ENCODE measurements at places on chromosomes 2 and 18. TPM values are rescaled to one million over a fixed set of nuclear protein-coding genes. Genes with fewer than 3 reads are reported as not detected.

DNA sequence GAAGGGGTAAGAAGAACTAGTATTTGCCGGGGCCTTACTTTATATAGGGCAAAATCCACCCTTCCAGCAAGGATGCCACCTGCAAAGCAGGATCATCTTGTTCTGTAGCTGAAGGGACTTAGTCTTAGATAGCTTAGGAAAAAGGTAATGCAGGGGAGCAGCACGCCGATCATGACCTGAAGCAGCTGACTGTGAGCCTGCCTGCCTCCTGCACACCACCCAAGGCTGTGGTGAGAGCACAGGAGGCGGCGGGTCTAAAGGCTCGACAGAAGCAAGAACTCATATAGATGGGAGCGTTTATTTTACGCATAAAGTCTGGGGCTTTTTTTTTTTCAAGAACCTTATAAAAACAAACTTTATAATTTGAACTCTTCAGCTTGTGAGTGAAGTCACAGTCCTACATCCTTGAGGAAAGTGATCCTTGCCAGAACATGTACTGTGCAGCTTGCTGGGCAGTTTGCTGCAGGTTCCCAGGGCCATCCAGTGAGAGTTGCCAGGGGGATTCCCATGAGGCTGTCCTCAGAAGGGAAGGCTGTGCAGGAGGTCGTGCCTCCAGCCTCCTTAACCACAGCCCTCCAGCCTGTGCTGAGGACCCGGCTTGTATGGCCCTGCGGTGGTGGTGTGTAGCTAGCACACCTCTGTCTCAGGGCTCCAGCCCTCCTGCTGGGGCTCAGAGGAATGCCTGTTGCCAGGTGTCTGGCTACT is 92.1 kb downstream of the RNF144A start:
- peak; percentile 4 for DNase-seq

DNA sequence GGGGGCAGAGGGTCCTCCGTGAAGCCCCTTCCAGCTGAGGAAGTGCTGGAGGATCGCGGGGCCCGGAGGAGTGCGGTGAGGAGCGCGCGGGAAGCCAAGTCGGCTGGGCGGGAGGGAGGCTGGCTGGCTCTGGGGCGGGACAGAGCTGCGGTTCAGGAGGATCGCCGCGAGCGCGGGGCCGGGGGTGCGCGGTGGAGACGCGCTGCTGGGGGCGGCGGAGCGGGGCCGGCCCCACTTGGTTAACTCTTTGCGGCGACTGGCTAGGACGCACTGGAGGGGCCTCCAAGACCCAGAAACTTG is 464 bp downstream of the CYBRD1 start:
- DNase-seq: peak; percentile 69

GRCh38 chr2:60424233-60424632 is 129.2 kb downstream of the BCL11A start:
- no peak for DNase-seq

- peak; percentile 73 for DNase-seq
Measured at GRCh38 chr2:218217360-218218267, 625 bp downstream of the ARPC2 start.

Gene CD8B2
- not detected for total RNA-seq

DNA sequence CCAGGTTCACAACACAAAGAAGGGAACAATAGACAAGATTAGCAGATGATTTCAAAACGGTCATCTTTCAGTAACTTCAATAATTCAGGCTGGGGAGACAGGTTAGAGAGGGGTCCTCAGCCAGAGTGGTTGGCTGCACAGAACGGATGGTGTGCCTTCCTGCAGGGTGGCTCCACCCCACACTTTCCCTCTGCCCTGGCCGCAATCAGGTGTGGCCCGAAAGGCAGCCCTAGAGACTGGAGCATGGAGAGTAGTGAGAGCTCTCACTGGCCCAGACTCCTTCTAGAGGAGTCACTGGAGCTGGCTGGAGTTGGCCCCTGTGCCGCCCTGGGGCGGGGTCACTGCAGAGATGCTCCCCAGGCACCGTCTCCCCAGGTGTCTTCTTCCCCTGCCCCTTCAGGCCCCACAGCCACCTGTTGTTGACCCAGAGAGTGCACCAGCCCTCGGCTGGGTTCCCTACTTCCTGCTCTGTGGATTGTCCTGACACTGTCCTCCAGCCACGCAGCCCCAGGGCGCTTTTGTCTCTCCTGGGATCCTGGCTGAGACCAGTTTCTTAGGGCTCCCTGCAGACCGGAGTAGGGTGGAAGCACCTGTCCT is 126.8 kb downstream of the PXDN start:
- no peak for DNase-seq

GRCh38 chr2:236555481-236555880 is 14.1 kb upstream of the ACKR3 start:
- peak; percentile 28 for DNase-seq

DNA sequence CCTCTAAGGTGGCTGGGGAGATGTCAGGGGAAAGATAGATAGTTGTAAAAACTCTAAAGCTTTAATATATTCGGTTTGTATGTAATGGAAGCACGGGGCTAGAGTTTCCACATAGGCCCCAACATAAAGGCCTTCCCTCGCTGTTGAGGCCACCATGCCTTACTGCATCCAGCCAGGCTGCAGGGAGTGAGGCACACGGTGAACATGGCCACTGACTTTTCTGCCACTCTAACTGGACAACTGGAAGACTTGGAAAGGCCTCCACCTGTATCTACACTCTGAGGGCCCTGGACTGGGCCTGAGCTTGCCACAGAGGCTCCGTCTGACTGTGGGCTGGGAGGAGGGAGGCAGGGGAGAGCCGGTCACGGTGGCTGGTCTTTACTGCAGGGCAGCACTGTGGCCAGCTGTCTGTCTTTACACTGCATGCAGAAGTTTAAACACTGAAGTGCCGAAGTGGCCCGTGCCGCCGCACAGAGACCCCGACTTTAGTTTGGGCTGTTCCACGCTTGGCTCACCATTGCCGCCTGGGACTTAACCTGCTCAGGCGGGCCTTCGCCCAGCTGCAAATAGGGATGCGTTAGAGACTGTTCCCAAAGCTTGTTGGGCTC is 66.7 kb downstream of the EMILIN2 start:
- DNase-seq: no peak

DNA sequence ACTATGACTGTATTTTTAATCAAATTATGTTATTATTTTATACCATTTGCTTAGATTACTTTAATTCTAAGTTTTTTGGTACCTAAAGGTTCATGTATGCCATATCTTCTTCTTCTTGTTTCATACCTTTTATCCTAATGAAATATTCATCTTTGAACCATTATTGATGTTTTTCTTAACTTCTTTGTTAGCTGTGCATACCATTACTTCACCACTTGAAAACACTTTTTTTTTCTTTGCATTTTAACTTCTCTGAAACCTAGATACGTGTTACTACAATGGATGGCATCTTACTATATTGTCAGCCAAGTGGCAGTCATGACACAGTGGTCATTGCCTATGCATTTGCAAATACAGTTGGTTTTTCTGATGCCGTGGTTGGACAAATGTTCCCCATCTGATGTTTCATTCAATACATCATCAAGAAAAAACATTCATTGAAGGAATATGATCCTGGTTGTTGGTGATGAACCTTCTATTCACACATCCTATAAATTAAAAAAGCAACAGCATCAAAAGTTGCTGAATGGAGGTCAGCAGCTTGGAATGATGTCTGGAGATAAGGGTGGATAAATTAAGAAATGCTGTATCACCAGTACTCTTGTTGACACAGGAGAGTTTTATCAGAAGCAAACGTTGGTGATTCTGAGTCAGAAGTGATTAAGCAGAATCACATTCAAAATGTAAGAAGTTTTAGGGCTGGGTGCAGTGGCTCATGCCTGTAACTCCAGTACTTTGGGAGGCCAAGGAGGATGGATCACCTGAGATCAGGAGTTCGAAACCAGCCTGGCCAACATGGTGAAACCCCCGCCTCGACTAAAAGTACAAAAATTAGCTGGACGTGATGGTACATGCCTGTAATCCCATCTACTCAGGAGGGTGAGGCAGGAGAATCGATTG is 7.4 kb downstream of the IL36A start:
- peak; percentile 48 for DNase-seq

Gene NPPC
- not detected for total RNA-seq

DNA sequence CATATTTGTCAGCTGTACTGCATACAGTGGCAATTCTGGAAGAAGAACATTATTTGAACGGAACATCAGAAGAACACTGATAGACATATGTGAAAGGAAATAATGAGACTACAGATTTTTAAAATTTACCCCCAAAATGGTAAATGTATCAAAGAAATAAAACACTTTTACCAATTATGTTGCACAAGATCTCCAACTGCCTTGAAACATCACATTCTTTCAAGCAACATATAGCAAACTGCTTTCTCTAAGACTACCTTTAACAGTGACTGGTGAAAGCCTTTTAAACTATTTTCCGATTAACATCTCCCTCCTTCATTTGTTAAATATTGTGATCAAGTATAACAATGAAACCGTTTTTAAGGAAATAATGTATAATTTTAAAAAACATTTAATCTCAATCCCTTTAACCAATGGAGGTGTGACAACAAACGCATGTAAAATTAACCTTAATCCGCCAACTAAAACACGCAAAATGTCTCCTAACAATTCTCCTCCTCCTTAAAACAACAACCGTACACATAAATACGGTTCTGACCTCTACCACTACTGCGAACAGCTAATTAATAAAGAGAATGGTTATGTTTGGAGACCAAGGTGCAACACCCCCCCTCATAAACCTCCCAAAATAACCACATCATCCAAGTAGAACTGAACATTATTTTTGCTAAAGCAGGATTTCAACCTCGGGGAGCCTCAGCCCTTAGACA is 2.4 kb downstream of the FBXO11 start:
- peak; percentile 26 for DNase-seq

Gene SFT2D3
- 9.4 TPM for total RNA-seq

GRCh38 chr2:10331702-10332401 is 29.1 kb downstream of the HPCAL1 start:
- DNase-seq: no peak

GRCh38 chr2:71816815-71817214 is 330.8 kb downstream of the CYP26B1 start:
- no peak for DNase-seq

Gene CNDP1
- not detected for total RNA-seq

GRCh38 chr2:79620679-79621078 is 107.8 kb downstream of the CTNNA2 start:
- no peak for DNase-seq

DNA sequence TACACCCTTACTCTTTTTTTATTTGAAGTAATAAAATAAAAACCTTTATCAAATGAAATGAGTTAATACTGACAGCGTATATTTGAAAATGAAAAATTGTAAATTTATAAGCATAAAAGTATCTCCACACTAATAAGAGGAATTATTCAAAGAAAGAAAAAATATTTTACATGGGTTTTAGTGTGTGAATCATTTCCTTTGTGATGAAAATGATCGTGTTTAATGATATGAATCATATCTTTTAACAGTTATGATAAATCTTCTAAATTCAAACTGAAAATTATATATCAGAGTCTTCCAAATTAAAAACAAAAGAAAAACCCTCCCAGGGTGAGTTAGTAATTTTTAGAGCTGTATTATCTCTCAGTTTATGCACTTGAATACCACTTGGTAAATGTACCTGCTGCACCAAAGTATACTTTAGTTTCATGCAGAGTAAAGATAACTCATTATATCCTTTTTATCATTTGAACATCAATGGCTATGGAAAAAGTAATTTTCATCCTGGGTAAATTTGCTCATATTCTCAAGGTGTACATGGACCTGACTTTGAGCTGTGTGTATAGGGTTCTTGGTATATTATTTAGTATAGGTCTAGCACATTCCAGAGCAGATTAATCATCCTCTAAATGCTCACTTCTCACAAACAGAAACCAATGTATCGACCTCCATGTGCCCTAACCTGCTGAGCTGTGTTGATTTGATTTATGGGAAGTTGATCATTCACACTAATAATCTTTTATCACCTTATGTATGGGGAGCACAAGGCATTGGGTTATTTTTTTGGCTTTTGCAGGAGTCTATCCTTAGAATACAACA is 98.7 kb upstream of the VWC2L start:
- DNase-seq: peak; percentile 18

- no peak for DNase-seq
Measured at GRCh38 chr2:236712961-236713673, 143.5 kb downstream of the ACKR3 start.

GRCh38 chr2:105765415-105766299 is 20.9 kb downstream of the NCK2 start:
- DNase-seq: no peak

DNA sequence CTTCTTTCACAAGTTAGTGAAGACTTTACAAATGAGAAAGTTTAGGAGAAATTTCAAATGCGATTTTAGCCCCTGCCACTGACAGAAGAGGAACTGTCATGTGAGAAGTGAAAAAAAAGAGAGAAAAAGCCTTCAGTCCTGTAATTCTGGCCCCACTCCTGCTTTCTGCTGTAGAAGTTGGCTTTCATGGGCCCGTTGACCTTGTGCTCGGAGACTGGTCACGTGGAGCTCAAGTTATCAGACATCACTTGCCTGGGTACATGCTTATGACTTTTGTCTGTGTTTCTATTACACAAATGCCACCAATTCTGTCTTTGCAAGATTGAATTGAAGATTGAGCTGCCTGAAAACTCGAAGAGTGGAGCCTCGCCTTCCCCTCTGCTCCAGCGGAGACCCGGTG is 749.9 kb downstream of the BCL11A start:
- no peak for DNase-seq

- DNase-seq: no peak
Measured at GRCh38 chr2:129754831-129755230, 224.6 kb upstream of the RAB6C start.

GRCh38 chr18:26227051-26227670 is 916 bp downstream of the TAF4B start:
- DNase-seq: peak; percentile 39

- DNase-seq: no peak
Measured at GRCh38 chr18:7723558-7723957, 156.4 kb downstream of the PTPRM start.

- no peak for DNase-seq
Measured at GRCh38 chr2:229124136-229124535, 147.0 kb downstream of the PID1 start.

Gene FBXO36
- 2.3 TPM for total RNA-seq

DNA sequence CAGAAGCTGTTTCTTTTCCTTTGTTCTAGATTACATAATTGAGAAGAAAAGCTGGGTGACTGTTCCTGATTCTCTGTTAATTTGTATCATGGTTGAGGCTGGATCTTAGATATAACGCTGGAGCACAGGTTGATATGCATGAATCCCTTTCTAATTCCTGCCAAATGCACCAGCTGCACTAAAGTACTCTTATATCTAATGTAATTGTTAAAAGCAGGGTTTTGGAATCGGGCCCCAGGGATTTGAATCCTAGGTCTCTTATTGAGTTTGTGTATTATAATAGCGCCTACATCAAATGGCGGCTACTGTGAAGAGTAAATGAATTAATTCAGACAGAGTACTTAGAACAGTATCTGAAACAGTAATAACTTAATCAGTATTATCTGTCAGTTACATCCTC is 80.4 kb downstream of the MC4R start:
- DNase-seq: no peak

DNA sequence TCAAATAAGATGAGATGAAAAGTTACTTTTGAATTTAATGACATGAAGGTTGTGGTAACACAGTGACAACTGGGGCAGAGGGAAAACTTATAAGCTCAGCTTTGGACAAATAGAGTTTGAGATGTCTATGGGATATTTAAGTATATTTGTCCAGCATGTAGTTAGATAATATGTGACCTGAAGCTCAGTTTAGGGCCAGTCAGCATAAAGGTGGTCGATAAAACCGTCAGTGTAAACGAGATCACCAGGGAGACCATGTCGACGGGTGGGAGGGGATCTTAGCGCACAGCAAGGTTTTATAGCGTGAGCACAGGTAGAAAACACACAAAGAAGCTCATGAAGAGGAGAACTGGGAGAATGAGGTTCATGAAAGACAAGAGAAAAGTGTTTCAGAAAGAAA is 7.4 kb upstream of the ERICH2 start:
- no peak for DNase-seq

Measured in GM23248 (cell line).